Heart right ventricle (tissue), 16 donors: ENCODE measurements at places on chromosomes 3 and 15. TPM values are rescaled to one million over a fixed set of nuclear protein-coding genes. Genes with fewer than 3 reads are reported as not detected.

- H3K4me1 ChIP-seq, result no peaks in the 10 kb centered on the region
- H3K27ac ChIP-seq, result peak overlapping the region; percentile 71
- no peaks in the 10 kb centered on the region for H3K36me3 ChIP-seq
- no peak overlapping the region for H3K4me3 ChIP-seq
- no peaks in the 10 kb centered on the region for H3K27me3 ChIP-seq
Measured at GRCh38 chr3:29503958-29504357, 223.1 kb downstream of the RBMS3 start.

DNA sequence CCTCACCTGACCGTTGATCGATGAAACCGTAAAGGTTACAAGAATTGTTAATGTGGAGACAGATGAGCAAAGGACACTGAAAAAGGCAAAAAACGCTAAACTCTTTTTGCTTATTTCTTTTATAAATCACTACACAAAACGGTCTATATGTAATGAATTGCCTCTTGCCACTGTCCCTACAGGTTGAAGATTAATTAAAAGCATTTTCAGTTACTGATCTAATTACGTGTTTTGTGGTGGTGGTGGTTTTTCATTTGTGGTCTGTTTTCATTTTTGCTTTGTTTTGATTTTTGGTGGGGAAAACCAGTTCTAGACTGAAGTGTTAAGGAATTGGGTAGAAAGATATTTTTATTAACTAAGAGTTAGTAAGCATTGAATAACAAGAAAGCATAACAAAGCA is 299.2 kb upstream of the LRRN1 start:
- H3K4me3 ChIP-seq, result no peak overlapping the region
- no peak overlapping the region for H3K27ac ChIP-seq
- H3K36me3 ChIP-seq, result no peaks in the 10 kb centered on the region
- H3K27me3 ChIP-seq, result no peaks in the 10 kb centered on the region
- H3K4me1 ChIP-seq, result no peaks in the 10 kb centered on the region
- DNase-seq, result no peak

NMNAT3 gene
- 12.7 TPM for total RNA-seq

DNA sequence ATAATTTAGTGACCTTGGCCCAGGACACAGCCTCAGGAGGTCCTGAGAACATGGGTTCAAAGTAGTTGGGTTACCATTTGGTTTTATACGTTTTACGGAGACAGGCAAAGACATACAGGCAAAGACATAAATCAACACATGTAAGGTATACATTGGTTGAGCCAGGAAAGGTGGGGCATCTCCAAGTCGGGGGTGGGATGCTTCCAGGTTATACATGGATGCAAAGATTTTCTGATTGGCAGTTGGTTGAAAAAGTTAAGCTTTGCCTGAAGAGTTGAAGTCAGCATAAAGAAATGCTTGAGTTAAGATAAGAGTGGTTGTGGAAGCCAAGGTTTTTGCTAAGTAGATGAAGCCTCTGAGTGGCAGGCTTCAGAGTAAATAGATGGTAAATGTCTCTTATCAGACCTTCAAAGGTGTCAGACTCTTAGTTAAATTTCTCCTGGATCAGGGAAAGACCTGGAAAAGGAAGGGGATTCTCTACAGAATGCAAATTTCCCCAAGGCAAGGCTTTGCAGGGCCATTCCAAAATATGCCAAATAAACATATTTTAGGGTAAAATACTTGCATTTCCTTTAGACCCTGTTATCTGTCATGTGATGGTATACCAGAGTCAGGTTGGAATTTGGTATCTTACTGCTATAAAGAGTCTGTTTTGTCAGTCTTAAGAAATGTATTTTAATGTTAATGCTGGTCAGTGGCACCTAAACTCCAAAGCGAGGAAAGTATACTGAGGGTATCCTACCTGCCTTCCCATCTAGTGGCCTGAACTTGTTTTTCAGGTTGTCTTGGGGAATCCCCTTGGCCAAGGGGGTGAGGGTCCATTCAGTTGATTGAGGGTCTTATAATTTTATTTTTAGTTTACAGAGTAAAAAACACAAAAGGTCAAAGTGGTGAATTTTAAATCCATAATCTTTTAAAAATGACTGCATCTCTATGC is 8.2 kb upstream of the PDHB start:
- no peaks in the 10 kb centered on the region for H3K27me3 ChIP-seq
- no peak overlapping the region for H3K27ac ChIP-seq
- H3K36me3 ChIP-seq, result no peaks in the 10 kb centered on the region
- H3K4me1 ChIP-seq, result no peaks in the 10 kb centered on the region
- H3K4me3 ChIP-seq, result no peak overlapping the region
- DNase-seq, result no peak

GRCh38 chr3:10962481-10963036 is 30.0 kb upstream of the SLC6A1 start:
- H3K27ac ChIP-seq, result no peak overlapping the region
- DNase-seq, result no peak
- H3K27me3 ChIP-seq, result peaks cover 18% of the 10 kb centered on the region
- no peak overlapping the region for H3K4me3 ChIP-seq
- H3K36me3 ChIP-seq, result no peaks in the 10 kb centered on the region

DNA sequence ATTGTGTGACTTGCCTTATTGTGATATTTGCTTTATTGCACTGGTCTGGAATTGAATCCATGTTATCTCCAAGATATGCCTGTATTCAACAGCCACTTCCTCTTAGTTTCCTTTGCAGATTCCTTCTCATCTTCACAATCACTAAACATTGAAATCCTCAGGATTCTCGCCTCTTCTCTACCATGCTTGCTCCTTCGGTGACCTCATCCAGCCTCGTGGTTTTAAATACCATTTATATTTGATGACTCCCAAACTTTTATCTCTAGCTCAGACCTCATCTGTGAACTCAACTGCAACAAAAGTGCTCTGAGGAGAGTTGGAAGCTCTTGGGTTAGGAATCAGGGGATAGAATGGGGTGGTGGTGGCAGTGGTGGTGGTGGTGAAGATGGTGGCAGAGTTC is 19.9 kb downstream of the POLR2M start:
- H3K4me3 ChIP-seq, result no peak overlapping the region
- DNase-seq, result no peak
- H3K4me1 ChIP-seq, result no peaks in the 10 kb centered on the region
- H3K27ac ChIP-seq, result no peak overlapping the region
- no peaks in the 10 kb centered on the region for H3K27me3 ChIP-seq

GOLGA8N gene
- 8.8 TPM for total RNA-seq

DNA sequence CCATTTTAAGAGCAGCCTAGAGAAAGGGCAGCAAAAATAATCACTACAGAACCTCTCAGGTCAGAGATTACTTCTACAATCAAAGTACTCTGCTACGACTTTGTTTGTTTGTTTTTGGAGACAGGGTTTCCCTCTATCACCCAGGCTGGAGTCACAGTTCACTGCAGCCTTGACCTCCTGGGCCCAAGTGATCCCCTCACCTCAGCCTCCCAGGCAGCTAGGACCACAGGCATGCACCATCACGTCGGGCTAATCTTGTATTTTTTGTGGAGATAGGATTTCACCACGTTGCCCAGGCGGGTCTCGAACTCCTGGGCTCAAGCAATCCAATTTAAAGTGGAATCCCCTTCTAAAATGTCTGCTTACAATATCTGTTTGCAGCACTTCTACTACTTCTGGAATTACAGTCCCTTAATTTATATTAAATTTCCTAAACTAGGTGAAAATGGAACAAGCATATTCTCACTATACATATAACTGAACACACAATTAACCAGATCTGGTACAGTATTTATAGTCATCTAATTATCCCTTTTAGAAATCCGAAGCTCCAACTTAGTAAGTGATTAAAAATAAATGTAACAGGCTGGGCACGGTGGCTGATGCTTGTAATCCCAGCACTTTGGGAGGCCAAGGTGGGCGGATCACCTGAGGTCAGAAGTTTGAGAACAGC is 4.4 kb downstream of the UACA start:
- H3K4me1 ChIP-seq, result peaks cover 81% of the 10 kb centered on the region
- no peaks in the 10 kb centered on the region for H3K27me3 ChIP-seq
- no peak overlapping the region for H3K4me3 ChIP-seq
- H3K36me3 ChIP-seq, result no peaks in the 10 kb centered on the region

ZBTB20 gene
- total RNA-seq, result 99.7 TPM

DNA sequence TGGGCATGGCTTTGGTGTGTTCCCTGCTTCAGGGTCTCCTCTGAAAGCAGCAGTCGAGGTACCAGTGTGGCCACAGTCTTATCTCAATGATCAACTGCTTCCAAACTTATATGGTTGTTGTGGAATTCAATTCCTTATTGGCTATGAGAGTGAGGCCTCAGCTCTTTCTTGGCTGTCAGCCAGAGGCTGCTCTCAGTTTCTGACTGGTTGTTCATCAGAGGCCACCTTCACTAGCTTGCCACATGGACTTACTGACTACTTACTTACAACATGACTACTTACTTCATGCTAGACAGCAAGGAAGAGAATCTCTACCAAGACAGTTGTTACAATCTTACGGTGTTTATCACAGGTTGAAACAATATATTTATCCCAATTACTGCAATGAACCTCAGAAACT is 789.2 kb downstream of the DIPK2A start:
- no peaks in the 10 kb centered on the region for H3K4me1 ChIP-seq
- no peak for DNase-seq
- H3K4me3 ChIP-seq, result no peak overlapping the region
- no peaks in the 10 kb centered on the region for H3K27me3 ChIP-seq
- H3K27ac ChIP-seq, result no peak overlapping the region

SLCO3A1 gene
- total RNA-seq, result 50.6 TPM
